Ovary (tissue), 10 donors: ENCODE measurements at places on chromosomes 7 and 10.

DNA sequence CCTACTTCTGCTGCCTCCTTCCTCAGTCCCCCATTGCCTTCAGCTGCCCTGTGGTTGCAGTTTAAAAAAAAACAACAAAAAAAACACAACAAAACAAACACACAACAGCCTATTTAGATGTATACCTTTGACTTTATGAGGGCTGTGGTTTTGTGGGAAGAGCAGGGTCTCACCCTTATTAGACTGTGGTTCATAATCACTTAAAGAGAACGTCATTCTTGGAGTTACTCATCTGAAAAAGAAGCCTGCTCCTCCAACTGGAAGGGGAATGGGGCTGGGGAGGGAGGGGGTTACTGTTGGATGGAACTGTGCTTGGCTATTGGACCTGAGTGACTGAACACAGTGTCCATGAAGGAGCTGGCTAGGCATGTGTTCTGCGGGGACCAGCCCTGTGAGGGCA, 48.1 kb downstream of the SDK1 start:
- no peak overlapping the region for H3K27ac ChIP-seq
- H3K27me3 ChIP-seq = no peaks in the 10 kb centered on the region
- H3K36me3 ChIP-seq = no peaks in the 10 kb centered on the region

- H3K27ac ChIP-seq = no peak overlapping the region
- H3K27me3 ChIP-seq = no peaks in the 10 kb centered on the region
- no peak overlapping the region for H3K4me3 ChIP-seq
These were observed 2.4 kb downstream of the SPOCK2 start for GRCh38 chr10:72085864-72086465.

DNA sequence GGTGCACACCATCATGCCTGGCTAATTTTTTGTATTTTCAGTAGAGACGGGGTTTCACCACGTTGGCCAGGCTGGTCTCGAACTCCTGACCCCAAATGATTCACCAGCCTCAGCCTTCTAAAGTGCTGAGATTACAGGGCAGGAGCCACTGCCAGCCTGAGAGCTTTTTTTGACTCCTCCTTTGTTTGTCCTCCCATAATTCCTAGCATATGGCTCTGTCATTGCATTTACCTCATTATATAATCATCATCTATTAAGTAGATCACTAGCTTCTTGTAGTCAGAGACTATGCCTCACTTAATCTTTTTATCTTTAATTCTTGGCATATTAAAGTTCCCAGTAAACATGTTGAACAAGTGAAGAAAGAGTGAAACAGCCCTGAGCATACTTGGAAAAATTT, 82.1 kb downstream of the CPEB3 start:
- no peak overlapping the region for H3K4me3 ChIP-seq
- no peaks in the 10 kb centered on the region for H3K27me3 ChIP-seq
- H3K27ac ChIP-seq = no peak overlapping the region
- H3K36me3 ChIP-seq = no peaks in the 10 kb centered on the region

DNA sequence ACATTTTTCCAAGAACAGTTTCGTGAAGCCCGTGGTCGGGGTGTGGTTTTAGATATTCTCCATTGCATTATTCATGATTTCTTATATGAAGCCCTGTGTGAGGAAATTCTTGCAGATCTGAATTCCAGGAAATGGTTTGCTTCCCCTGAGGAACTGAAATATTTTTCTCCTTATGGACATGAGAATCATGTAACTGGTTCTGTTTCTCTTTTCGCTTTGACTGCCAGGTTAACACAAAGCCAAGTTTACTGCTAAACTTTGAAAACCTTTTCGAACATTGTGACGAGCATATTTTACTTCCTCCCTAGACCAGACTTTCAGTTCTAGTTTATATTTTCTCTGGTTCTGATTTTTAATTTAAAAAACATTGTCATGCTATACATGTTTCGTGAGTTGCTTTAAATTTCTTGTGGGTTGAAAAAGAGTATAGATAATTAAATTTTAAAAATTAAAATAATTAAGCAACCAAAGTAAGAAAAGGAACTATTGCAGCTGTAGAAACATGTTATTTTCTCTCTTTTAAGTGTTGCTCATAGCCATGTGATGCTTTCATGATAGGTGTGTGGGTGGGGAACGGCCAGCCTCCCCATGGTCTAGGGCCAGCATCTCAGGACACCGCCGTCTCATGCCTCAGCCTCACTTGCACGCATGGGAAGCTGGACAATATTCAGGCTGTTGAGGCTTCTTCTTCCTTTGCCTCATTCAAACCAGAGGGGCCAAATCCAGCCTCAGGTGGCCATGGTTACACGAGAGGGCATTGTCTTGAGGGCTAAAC, 97.1 kb downstream of the CREB5 start:
- no peaks in the 10 kb centered on the region for H3K4me1 ChIP-seq
- H3K27me3 ChIP-seq = no peaks in the 10 kb centered on the region
- no peak overlapping the region for H3K4me3 ChIP-seq
- no peak overlapping the region for H3K27ac ChIP-seq
- no peaks in the 10 kb centered on the region for H3K36me3 ChIP-seq

GRCh38 chr10:71211053-71211452, 1.3 kb upstream of the UNC5B start:
- H3K36me3 ChIP-seq = no peaks in the 10 kb centered on the region
- H3K27ac ChIP-seq = no peak overlapping the region
- no peak overlapping the region for H3K4me3 ChIP-seq
- DNase-seq = no peak

DNA sequence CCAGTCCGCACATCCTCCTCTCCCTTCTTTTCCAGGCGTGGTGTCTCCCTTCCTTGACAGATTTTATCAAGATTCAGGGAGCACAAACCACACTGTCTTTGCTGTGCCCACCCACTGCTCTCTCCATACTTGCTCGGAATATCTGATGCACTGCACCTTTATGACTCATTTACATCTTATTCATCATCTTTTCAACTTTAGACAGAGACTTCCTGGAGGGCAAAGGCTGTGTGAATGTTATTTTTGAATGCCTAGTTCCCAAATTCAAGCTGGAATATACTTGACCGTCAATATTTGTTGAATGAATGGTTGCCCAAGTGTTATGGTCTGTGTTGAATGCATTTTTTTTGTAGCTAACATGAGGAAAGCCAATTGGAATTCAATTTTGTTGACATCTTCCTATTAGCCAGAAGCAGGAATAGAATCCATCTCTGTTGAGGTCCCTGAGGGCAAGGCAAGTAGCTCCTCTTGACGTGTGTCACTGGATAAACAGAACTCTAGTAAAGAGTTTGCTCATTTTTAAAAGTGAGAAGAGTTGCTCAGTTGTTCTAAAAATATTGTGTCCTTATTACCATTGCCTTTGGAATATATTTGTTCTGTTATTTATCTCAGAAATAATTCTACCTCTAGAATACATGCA, 95.0 kb downstream of the KLF6 start:
- no peak for DNase-seq
- no peak overlapping the region for H3K27ac ChIP-seq
- H3K4me1 ChIP-seq = peaks cover 7% of the 10 kb centered on the region

GRCh38 chr10:33332183-33333065, 2.0 kb downstream of the NRP1 start:
- DNase-seq = no peak
- no peaks in the 10 kb centered on the region for H3K27me3 ChIP-seq
- peak overlapping the region; percentile 69 for H3K4me3 ChIP-seq
- H3K4me1 ChIP-seq = no peaks in the 10 kb centered on the region
- H3K36me3 ChIP-seq = no peaks in the 10 kb centered on the region

GRCh38 chr7:25809441-25809840, 342.6 kb upstream of the NFE2L3 start:
- H3K4me1 ChIP-seq = no peaks in the 10 kb centered on the region
- no peak overlapping the region for H3K4me3 ChIP-seq
- DNase-seq = no peak
- H3K27ac ChIP-seq = no peak overlapping the region

DNA sequence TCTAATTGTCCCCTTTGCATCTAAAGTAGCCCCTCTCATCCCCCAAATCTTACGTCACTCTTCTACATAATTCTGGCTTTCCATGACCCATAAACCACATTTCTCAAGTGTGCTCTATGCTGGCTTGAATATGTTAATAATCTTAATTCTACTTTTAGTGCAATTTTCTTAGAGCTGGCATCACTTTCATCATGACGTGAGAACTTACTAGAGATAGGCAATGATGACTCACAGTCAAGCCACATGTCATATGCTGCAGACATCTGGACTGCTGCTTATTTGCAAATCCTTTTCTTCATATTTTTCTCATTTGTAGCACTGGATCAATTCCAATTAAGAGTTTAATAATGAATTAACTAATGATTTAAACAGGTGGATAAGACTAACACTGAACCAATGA, 260.7 kb upstream of the PRKCQ start:
- no peaks in the 10 kb centered on the region for H3K4me1 ChIP-seq
- no peak for DNase-seq
- H3K27me3 ChIP-seq = no peaks in the 10 kb centered on the region
- no peak overlapping the region for H3K27ac ChIP-seq
- no peak overlapping the region for H3K4me3 ChIP-seq

DNA sequence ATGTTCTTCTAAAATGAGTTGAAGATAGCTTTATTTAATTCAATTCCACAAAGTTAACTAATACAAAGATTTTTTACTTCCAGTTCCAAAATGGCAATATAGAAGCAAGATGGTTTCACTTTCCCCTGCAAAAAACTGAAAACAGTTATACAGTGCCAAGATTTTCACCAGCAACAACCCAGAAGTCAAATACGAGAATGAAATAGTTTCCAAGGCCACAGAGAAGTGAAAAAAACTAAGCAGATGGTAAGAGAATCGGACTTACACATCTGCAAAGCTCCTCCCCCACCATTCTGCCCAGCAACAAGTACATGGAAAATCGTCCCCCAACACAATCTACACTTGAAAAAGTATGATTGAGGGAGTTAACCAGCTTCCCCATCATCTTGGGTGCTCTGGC, 30.3 kb upstream of the KEL start:
- H3K27me3 ChIP-seq = no peaks in the 10 kb centered on the region
- H3K4me3 ChIP-seq = no peak overlapping the region
- no peak overlapping the region for H3K27ac ChIP-seq
- no peaks in the 10 kb centered on the region for H3K36me3 ChIP-seq
- DNase-seq = no peak
- H3K4me1 ChIP-seq = no peaks in the 10 kb centered on the region

- DNase-seq = no peak
- peaks cover 3% of the 10 kb centered on the region for H3K4me1 ChIP-seq
- no peak overlapping the region for H3K27ac ChIP-seq
These were observed 329.2 kb upstream of the COBL start for GRCh38 chr7:51645702-51646298.

GRCh38 chr10:69088801-69089501, 1.0 kb downstream of the SRGN start:
- H3K27me3 ChIP-seq = no peaks in the 10 kb centered on the region
- H3K4me3 ChIP-seq = no peak overlapping the region
- H3K4me1 ChIP-seq = no peaks in the 10 kb centered on the region
- no peak for DNase-seq
- H3K27ac ChIP-seq = no peak overlapping the region

- no peak overlapping the region for H3K27ac ChIP-seq
- no peaks in the 10 kb centered on the region for H3K27me3 ChIP-seq
- no peaks in the 10 kb centered on the region for H3K36me3 ChIP-seq
- H3K4me3 ChIP-seq = no peak overlapping the region
These were observed 36.9 kb downstream of the MEIG1 start for GRCh38 chr10:14995964-14996565.

- H3K4me1 ChIP-seq = no peaks in the 10 kb centered on the region
- no peaks in the 10 kb centered on the region for H3K36me3 ChIP-seq
- DNase-seq = no peak
- no peak overlapping the region for H3K4me3 ChIP-seq
These were observed 66.8 kb downstream of the PPP1R3C start for GRCh38 chr10:91566115-91566514.

DNA sequence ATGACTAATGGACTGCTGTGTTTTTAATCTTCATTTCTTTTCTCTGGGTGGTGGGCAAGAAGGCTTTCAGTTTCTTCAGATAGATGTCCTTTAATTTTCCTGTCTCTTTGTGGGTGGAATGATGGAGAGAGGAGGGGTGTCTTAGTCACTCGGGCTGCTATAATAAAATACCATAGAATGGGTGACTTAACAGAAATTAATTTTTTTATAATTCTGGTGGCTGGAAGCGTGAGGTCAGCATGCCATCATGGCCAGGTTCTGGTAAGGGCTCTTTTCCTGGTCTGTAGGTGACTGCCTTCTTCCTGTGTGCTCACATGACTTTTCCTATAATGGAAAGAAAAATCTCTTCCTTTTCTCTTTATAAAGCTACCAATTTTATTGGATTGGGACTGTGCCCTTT, 6.3 kb downstream of the RSBN1L start:
- H3K27ac ChIP-seq = no peak overlapping the region
- H3K4me3 ChIP-seq = no peak overlapping the region
- DNase-seq = no peak
- no peaks in the 10 kb centered on the region for H3K36me3 ChIP-seq
- H3K27me3 ChIP-seq = no peaks in the 10 kb centered on the region
- H3K4me1 ChIP-seq = peaks cover 5% of the 10 kb centered on the region

- DNase-seq = no peak
- no peak overlapping the region for H3K27ac ChIP-seq
- no peaks in the 10 kb centered on the region for H3K36me3 ChIP-seq
- H3K27me3 ChIP-seq = no peaks in the 10 kb centered on the region
- H3K4me1 ChIP-seq = no peaks in the 10 kb centered on the region
These were observed 72.1 kb downstream of the USP6NL start for GRCh38 chr10:11539191-11539868.
